Kidney (tissue), 22 donors: ENCODE measurements at places on chromosomes 3 and 15. TPM values are rescaled to one million over a fixed set of nuclear protein-coding genes. Genes with fewer than 3 reads are reported as not detected.

The SCAANT1 gene
- polyA plus RNA-seq = not detected

The UTS2B gene
- polyA plus RNA-seq = not detected

The COL6A5 gene
- polyA plus RNA-seq = not detected

DNA sequence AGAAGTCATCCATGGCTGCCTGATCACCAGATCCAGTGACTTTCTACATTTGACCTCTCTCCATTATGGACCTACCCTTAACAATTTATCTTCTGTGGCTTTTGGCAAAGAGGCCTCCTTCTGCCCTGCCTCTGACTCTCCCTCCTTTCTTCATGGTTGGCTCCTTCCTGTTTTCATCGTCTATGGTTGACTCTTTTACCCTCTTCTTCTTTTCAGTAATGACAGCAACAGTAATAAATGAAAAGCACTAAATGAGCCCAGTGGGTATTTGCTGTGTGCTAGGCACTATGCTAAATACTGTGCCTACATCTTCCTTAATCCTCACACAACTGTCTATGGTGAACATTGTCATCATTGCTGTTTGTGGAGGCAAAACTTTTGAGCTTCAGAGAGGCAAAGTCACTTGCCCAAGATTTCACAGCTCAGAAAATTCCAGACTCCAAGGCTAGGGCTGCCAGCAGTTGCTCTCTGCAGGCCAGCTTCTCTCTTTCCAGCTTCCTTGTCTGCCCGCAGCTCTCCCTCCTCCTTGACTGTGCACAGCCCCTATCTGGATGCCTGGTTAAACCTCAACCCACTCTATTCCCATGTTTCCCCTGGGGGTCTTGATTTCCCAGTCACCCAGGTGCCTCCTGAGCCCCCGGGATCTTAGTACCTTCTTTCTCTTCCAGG, 24.6 kb downstream of the ITPR1 start:
- no peaks in the 10 kb centered on the region for H3K27me3 ChIP-seq
- H3K4me3 ChIP-seq = no peak overlapping the region

GRCh38 chr3:55963601-55964000, 476.5 kb upstream of the WNT5A start:
- H3K4me3 ChIP-seq = no peak overlapping the region
- H3K27ac ChIP-seq = no peak overlapping the region
- H3K27me3 ChIP-seq = no peaks in the 10 kb centered on the region
- H3K4me1 ChIP-seq = no peaks in the 10 kb centered on the region
- no peaks in the 10 kb centered on the region for H3K36me3 ChIP-seq

DNA sequence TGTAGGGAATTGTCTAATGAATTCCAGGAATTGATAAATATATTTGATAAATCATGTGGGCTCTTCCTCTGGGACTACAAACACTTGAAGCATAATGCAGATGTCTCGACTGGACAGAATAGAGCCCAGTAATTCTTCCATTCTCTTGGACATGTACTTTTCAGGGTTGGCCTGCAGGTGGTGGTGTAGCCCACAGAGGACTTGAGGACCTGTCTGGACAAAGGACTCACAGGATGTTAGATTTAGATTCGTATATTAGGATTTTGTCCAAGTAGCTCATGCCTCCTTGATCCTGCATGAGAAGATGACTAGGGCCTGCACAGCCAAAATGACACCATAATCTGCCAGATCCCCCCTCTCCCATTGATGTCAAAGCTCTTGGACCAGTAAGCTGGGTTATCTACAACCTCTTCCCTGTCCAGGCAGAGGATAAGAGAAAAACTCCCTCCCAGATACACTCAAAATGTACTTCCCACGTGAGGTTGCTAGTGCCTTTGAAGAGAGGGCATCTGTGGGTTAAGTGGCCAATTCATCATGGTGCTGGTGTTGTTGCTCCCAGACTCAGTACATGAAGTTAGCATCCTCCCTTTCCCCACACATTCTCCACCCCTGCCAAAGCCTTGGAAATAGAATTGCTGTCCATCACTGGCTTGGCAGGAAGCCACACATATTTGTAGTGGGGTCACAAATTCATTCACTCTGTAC, 88.6 kb upstream of the ZNF280D start:
- no peaks in the 10 kb centered on the region for H3K27me3 ChIP-seq
- H3K36me3 ChIP-seq = no peaks in the 10 kb centered on the region
- H3K4me1 ChIP-seq = no peaks in the 10 kb centered on the region
- DNase-seq = no peak
- no peak overlapping the region for H3K27ac ChIP-seq

DNA sequence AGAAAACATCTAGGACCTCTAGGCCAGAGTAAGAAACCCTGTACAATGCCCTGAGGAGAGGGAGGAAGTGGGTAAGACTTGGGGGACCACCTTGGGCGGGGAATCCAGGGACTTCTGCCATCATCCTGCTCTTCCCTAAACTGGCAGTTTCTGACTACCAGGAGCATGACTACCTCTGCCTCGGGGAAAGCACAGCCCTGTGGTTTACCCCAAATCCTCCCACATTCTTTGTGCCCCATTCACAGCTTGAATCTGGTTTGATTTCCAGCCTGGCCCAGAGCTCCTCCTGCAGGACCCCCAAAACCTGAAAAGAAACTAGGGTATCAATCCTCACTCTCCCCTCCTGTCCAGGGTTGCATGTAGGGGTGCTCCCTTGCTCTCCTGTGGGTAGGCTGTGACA, 4.7 kb downstream of the C3orf18 start:
- no peak for DNase-seq
- no peak overlapping the region for H3K27ac ChIP-seq
- H3K4me3 ChIP-seq = no peak overlapping the region
- no peaks in the 10 kb centered on the region for H3K36me3 ChIP-seq
- H3K27me3 ChIP-seq = no peaks in the 10 kb centered on the region

- H3K27me3 ChIP-seq = no peaks in the 10 kb centered on the region
- no peak for DNase-seq
- H3K4me3 ChIP-seq = no peak overlapping the region
- no peak overlapping the region for H3K27ac ChIP-seq
- no peaks in the 10 kb centered on the region for H3K36me3 ChIP-seq
These were observed 2.0 kb upstream of the FSIP1 start for GRCh38 chr15:39784638-39785037.

DNA sequence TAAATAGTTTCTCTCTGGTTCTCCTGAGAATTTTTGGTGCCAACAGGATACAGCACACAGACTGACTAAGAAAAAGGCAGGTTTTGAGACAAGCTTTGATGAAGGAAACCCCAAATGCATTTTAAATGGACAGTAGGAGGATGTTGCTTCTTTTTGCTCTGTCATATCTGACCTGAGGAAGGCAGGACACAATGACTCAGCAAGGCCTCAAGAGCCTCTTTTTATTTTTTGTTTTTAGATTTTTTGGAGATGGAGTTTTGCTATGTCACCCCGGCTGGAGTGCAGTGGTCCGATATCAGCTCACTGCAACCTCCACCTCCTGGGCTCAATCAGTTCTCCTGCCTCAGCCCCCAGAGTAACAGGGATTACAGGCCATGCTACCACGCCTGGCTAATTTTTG, 16.9 kb upstream of the KNG1 start:
- H3K27ac ChIP-seq = no peak overlapping the region
- DNase-seq = no peak
- H3K4me3 ChIP-seq = no peak overlapping the region
- H3K4me1 ChIP-seq = no peaks in the 10 kb centered on the region
- no peaks in the 10 kb centered on the region for H3K36me3 ChIP-seq
- no peaks in the 10 kb centered on the region for H3K27me3 ChIP-seq

DNA sequence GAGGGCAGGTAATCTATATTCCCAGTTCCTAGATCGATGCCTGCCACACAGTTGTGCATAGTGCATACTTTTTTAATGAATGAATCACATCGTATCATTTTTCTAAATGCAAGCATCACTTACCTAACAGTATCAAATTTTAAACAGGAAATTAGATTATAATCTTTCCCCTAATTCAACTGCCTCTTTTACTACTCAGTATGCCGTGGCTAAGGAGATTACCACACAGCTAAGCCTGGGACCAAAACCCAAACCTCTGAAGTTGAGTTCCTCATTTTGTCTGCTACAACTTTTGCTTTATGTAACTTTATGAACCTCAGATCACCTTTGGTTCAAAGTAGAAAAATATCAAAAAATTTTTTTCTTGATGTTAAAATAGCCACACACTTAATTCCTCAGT, 53.2 kb upstream of the FNDC3B start:
- DNase-seq = no peak
- no peak overlapping the region for H3K27ac ChIP-seq
- H3K36me3 ChIP-seq = no peaks in the 10 kb centered on the region
- H3K4me3 ChIP-seq = no peak overlapping the region
- no peaks in the 10 kb centered on the region for H3K4me1 ChIP-seq

GRCh38 chr15:61459785-61460707, 230.9 kb upstream of the RORA start:
- no peak overlapping the region for H3K27ac ChIP-seq
- no peak for DNase-seq
- no peaks in the 10 kb centered on the region for H3K4me1 ChIP-seq
- H3K27me3 ChIP-seq = no peaks in the 10 kb centered on the region

- no peak overlapping the region for H3K4me3 ChIP-seq
- H3K27me3 ChIP-seq = no peaks in the 10 kb centered on the region
- no peak overlapping the region for H3K27ac ChIP-seq
- DNase-seq = no peak
- no peaks in the 10 kb centered on the region for H3K4me1 ChIP-seq
These were observed 136.9 kb upstream of the TOPAZ1 start for GRCh38 chr3:44104668-44105321.

DNA sequence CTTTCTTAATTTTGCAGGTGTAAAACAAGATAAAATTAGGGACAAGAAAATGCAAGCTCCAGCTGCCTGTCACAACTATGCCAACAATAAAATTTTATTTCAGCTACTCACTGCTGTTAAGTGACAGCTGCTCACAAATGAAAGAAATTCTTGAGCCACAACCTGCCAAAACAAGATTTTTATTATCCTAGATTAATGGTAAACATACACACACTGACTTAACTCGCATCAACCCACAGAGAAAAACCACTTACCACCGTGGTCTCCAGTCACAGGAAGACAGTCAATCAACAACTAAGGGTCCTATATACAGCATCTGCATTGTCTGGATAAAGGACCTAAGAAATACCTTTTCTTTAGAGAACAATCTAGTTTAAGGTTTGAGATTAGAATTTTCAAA, 31.3 kb downstream of the EFL1 start:
- H3K27me3 ChIP-seq = no peaks in the 10 kb centered on the region
- peaks cover 3% of the 10 kb centered on the region for H3K36me3 ChIP-seq
- H3K4me3 ChIP-seq = no peak overlapping the region
- no peaks in the 10 kb centered on the region for H3K4me1 ChIP-seq
- no peak for DNase-seq

- no peak for DNase-seq
- no peaks in the 10 kb centered on the region for H3K36me3 ChIP-seq
- H3K4me3 ChIP-seq = no peak overlapping the region
- no peaks in the 10 kb centered on the region for H3K27me3 ChIP-seq
These were observed 5.1 kb upstream of the DNAJA4 start for GRCh38 chr15:78259232-78259631.

DNA sequence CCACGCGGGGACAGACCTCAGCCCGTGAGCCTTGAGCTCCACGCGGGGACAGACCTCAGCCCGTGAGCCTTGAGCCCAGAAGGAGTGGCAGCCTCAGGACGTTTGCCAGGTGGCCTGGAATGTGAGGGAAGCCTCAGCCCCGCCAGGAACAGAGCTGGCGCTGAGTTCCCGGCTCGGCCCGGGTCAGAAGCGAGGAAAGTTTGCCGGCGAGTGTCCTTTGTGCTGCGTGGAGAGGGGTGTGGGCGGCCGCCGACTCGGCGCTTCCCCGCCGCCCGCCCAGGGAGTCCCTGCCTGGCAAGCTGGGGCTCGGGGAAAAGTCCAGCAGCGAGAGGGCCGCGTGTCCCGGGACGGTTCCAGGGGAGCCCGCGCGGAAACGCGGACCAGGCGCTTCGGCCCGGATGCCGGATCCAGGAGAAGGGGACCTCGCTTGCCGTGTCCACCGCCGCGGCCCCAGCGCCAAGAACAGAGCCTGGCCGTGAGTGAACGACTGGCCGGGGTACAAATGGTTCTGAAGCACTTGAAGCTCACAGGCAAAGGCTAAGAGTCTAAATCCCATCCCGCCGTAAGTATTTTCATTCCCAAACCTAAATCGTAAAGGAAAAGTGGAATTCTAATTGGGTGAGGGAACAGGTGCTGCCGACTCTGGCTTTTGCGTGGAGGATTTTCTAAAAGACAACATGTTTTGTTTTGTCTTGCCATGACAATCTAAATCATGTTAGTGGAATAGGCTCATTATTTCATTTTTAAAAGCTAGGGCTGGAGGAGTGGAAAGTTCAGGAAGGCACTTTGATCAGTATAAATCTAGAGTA, 1.7 kb downstream of the LRRN1 start:
- DNase-seq = peak; percentile 60
- no peak overlapping the region for H3K27ac ChIP-seq
- peak overlapping the region; percentile 59 for H3K4me3 ChIP-seq
- H3K27me3 ChIP-seq = peaks cover 9% of the 10 kb centered on the region
- no peaks in the 10 kb centered on the region for H3K4me1 ChIP-seq
- H3K36me3 ChIP-seq = no peaks in the 10 kb centered on the region

DNA sequence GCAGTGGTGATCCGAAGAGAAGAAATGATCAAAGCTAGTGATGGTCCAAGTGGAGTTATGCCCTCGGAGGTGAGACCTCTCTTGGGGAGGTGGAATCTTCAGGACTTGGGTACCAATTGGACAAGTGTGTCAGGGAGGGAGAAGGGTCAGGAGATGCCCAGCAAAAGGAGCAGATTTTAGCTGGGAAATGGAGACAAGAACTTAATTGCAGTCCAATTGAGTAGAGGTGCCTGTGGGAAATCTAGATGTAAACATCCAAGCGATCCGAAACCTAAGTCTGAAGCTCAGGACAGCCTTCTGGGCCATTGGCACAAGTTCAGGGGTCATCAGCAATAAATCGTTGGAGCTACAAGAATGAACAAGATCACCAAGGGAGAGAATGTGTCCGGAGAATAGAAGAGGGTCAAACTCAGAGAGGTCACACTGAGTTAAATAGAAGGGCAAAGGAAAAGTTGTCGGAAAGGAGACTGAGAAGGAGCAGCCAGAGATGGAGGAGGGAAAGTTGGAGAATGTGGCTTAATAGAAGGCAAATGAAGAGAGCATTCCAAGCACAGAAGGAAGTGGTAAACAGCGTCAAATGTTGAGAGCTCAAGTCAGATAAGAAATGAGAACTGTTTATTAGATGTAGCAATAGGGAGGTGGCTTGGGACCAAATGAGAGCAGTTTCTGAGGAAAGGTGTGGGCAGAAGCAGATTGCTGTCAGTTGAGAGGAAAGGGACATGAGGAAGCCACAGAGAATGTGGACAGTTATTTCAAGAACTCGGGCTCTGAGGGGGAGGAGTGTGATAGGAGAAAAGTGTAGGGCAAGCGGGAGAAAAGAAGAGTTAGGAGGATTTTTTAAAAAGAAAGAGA, 64.2 kb upstream of the FNDC3B start:
- no peaks in the 10 kb centered on the region for H3K36me3 ChIP-seq
- peaks cover 2% of the 10 kb centered on the region for H3K4me1 ChIP-seq
- no peak overlapping the region for H3K4me3 ChIP-seq
- H3K27ac ChIP-seq = no peak overlapping the region
- H3K27me3 ChIP-seq = no peaks in the 10 kb centered on the region
